Chondrocyte (in vitro differentiated cells): ENCODE measurements at places on chromosomes 5 and 9. TPM values are rescaled to one million over a fixed set of nuclear protein-coding genes. Genes with fewer than 3 reads are reported as not detected.

The NEK6 gene
- 99.9 to 110 TPM (median 107 TPM) in 3 replicates for total RNA-seq

- H3K4me3 ChIP-seq: no peak overlapping the region
- H3K27me3 ChIP-seq: peaks cover 10% of the 10 kb centered on the region
- no peak for DNase-seq
- H3K4me1 ChIP-seq: peaks cover 7% of the 10 kb centered on the region
Observed at GRCh38 chr9:88702985-88703384, 168.0 kb downstream of the NXNL2 start.

DNA sequence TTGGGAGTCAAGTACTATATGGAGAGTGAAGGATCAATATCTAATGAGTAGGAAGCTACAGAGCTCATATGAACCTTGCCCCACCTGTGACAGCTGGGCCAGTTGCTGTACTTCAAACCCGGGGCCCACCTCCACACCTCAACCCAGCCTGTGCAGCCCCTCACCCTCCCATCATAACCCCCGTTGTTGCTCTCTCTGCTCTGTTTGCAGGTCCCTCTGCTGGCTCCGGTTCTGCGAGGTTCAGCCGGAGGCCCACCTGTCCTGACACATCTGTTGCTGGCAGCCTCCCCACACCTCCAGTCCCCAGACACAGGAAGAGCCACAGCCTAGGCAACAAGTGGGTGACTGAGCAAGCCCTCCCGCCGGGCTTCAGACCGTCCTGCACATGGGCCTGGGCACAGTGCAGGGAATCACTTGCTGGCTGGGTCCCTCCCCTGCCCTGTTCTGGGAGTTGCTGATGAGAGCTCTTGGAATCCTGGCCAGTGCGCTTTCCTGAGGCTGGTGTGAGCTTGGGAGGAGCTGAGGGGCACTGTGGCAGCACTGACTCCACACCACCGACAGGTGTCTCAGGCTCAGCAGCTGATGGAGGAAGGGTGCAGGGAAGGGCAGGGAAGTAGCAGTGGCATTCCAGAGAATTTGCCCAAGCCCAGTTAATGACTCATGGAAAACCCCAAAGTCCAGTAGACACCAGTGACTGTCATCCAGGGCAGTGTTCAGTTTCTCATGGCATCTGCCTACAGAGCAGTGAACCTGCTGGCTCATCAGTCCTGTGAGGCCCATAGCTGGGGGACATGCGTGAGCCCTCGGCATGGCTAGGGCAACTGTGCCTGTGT is 69.5 kb upstream of the GARNL3 start:
- peaks cover 16% of the 10 kb centered on the region for H3K4me1 ChIP-seq
- H3K27me3 ChIP-seq: peaks cover 4% of the 10 kb centered on the region
- DNase-seq: peak; percentile 73
- H3K27ac ChIP-seq: no peak overlapping the region
- H3K36me3 ChIP-seq: peaks cover 1% of the 10 kb centered on the region

DNA sequence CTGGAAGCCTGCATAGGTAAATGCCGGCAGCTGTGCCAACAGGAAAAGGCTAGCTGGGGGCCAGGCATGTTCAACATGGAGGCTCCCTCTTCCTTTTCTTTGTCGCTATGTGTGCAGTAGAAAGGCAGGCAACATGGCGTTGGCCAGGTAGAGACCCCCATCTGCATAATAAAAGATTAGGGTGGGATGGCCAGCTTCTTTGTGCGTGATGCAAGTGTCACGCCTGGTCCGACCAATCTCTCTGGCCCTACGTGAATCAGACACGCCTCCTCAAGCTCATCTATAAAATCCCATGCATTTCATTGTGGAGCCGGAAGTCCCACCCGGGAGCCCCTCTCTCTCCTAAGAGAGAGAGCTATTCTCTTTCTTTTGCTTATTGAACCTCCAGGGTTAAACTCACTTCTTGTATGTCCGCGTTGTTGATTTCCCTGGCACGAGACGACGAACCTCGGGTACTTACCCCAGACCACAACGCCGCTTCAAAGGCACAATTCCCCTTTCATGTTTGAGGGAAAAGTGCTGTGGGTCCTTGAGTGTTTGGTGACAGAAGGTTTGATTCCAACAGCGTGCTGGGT is 25.0 kb upstream of the C5orf47 start:
- H3K36me3 ChIP-seq: peaks cover 3% of the 10 kb centered on the region
- DNase-seq: no peak
- peak overlapping the region; percentile 87 for H3K27ac ChIP-seq

GRCh38 chr9:129851821-129852220 is 16.6 kb downstream of the USP20 start:
- H3K36me3 ChIP-seq: peaks cover 21% of the 10 kb centered on the region
- no peak overlapping the region for H3K4me3 ChIP-seq
- no peak overlapping the region for H3K27ac ChIP-seq
- no peaks in the 10 kb centered on the region for H3K27me3 ChIP-seq

DNA sequence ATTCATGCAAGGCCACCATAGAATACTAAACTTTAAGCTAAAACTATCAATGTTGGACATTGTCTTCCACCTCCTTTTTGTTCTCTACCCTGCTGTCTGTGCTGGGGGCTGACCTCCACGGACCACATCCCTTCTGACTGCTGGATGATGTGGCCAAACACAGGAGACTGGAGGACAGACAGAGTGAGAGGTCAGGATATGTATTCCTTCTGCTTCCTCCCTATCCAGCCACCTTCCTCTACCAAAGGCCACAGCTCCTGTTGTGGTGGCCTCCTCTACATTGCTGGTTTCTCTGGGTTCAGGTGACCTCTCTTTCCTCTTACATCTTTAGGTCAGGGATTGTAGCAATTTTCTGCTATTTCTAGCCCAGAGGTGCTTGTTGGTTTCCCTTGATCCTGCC is 148.1 kb downstream of the ACTBL2 start:
- no peaks in the 10 kb centered on the region for H3K36me3 ChIP-seq
- no peak for DNase-seq
- H3K27ac ChIP-seq: no peak overlapping the region
- no peak overlapping the region for H3K4me3 ChIP-seq
- H3K27me3 ChIP-seq: no peaks in the 10 kb centered on the region
- peaks cover 11% of the 10 kb centered on the region for H3K4me1 ChIP-seq

The IL9 gene
- total RNA-seq: not detected in 3 replicates

The LCN6 gene
- total RNA-seq: not detected in 3 replicates

DNA sequence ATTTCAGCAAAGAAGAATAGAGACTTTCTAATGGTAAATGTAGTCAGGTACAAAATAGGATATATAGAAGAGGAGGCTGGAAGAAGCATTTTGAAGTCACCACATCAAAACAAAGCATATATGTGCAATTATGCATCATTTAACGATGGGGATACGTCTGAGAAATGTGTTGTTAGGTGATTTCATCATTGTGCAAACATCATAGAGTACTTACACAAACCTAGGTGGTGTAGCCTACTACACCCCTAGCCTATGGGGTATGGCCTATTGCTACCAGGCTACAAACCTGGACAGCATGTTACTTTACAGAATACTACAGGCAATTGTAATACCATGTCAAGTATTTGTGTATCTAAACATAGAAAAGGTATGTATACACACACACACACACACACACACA is 28.4 kb downstream of the ELP1 start:
- no peak for DNase-seq
- peaks cover 50% of the 10 kb centered on the region for H3K36me3 ChIP-seq
- no peaks in the 10 kb centered on the region for H3K27me3 ChIP-seq

GRCh38 chr9:6356441-6356840 is 28.3 kb downstream of the TPD52L3 start:
- no peaks in the 10 kb centered on the region for H3K36me3 ChIP-seq
- no peak overlapping the region for H3K4me3 ChIP-seq
- H3K4me1 ChIP-seq: peaks cover 22% of the 10 kb centered on the region

The PAEP gene
- not detected in 3 replicates for total RNA-seq

DNA sequence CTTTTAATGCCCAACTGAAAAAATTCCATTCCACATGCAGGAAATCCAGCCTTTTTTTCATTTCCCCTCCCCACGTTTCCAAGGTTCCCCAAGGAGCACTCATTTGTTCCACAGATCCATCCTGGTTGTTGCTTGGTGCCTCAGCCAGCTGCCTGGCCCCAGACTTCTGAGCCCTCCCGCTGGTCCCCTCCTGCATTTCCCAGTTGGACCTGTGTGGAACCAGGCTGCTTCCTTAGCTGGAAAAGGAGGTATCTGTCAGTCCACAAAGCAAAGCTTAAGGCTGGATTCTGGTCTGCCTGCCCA is 44.8 kb downstream of the ANGPTL2 start:
- peaks cover 13% of the 10 kb centered on the region for H3K4me1 ChIP-seq
- H3K4me3 ChIP-seq: no peak overlapping the region
- no peak overlapping the region for H3K27ac ChIP-seq
- no peak for DNase-seq
- no peaks in the 10 kb centered on the region for H3K27me3 ChIP-seq
- H3K36me3 ChIP-seq: peaks cover 6% of the 10 kb centered on the region

The PTGER4 gene
- total RNA-seq: 4.3 to 15.4 TPM (median 4.9 TPM) in 3 replicates

- peak; percentile 39 for DNase-seq
- H3K36me3 ChIP-seq: no peaks in the 10 kb centered on the region
- no peak overlapping the region for H3K4me3 ChIP-seq
- no peak overlapping the region for H3K27ac ChIP-seq
- peaks cover 23% of the 10 kb centered on the region for H3K4me1 ChIP-seq
- H3K27me3 ChIP-seq: peaks cover 17% of the 10 kb centered on the region
Observed at GRCh38 chr9:121505903-121506735, 6.5 kb upstream of the GGTA1 start.

GRCh38 chr5:16784088-16784487 is 152.0 kb downstream of the MYO10 start:
- no peaks in the 10 kb centered on the region for H3K27me3 ChIP-seq
- peak overlapping the region; percentile 33 for H3K27ac ChIP-seq
- H3K4me1 ChIP-seq: peaks cover 47% of the 10 kb centered on the region
- H3K36me3 ChIP-seq: peaks cover 20% of the 10 kb centered on the region

DNA sequence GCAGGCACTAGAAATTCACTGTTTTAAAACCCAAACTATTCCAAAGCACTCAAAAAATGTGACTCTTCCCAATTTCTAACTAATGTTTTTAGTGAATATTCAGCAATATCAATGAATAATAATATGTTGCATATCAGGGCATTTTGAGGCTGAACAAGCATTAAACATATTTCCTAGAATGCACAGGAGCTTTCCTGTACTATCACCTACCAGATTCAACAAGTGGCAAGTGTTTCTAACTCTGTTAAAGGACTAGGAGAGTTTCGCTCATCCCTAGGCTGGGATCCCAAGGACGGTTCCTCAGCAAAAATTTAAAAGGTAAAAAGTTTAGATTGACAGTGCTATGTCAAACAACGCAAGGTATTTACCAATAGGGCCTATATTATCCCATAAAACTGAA is 21.0 kb downstream of the GNE start:
- H3K27ac ChIP-seq: no peak overlapping the region
- peaks cover 20% of the 10 kb centered on the region for H3K36me3 ChIP-seq
- no peaks in the 10 kb centered on the region for H3K4me1 ChIP-seq
- DNase-seq: no peak

The GZMA gene
- total RNA-seq: not detected in 3 replicates

The DND1 gene
- total RNA-seq: 1.3 to 1.5 TPM (median 1.3 TPM) in 3 replicates
